ENCODE measurements at places on chromosomes 16 and 17. TPM values are rescaled to one million over a fixed set of nuclear protein-coding genes. Genes with fewer than 3 reads are reported as not detected.

DNA sequence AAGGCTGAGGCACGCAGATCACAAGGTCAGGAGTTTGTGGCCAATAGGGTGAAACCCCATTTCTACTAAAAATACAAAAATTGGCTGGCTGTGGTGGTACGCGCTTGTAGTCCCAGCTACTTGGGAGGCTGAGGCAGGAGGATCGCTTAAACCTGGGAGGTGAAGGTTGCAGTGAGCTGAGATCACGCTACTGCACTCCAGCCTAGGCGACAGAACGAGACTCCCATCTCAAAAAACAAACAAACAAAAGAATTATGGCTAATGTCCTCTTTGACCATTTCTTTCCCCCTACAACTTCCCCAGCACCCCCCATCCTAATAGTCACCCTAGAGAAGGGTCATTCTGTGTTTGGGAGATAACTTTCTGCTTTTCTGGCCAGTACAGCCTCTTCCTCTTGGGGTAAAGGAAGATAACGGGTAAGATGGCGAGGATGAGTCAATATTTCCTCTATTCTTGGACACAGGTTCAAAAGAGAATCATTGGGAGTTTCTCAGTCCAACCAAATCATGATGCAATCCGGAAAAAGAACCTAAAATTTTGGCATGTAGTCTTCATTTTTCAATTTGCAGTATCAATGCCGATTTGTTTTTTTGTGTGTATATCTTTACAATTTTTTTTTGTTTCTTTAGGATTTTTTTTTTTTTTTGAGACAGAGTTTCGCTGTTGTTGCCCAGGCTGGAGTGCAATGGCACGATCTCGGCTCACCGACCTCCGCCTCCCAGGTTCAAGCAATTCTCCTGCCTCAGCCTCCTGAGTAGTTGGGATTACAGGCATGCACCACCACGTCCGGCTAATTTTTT lies 107.6 kb upstream of the MED13 start:
- no peak for DNase-seq

DNA sequence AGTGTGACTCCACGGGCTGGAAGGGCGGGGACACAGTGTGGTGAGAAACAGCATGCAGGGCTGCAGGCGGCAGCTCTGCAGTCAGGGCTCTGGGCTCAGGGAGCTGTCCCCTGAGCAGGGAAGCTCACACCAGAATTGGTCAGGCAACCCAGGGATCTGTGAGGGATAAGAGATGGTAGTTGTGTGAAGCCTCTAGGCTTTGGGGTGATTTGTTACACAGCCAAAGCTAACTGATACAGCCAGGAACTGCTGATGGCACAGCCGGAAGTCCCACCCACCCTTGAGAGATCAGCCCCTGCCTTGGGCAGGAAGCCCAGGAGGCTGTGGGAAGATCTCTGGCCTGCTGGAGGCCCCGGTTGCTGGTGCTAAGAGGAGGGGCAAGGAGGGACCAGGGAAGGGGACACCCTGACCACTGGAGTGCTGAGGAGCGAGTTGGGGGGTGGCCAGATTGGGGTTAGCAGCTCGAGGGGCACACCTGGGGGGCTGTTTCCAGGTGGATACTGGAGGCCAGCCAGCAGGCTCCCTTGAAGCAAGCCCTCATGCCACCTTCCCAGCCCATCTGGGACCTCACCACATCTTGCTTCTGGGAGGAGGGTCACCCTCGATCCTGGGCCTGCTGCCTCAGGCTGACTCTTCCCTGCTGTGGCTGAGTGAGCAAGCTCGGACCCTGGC lies 25.2 kb downstream of the NPTX1 start:
- DNase-seq, result no peak

DNA sequence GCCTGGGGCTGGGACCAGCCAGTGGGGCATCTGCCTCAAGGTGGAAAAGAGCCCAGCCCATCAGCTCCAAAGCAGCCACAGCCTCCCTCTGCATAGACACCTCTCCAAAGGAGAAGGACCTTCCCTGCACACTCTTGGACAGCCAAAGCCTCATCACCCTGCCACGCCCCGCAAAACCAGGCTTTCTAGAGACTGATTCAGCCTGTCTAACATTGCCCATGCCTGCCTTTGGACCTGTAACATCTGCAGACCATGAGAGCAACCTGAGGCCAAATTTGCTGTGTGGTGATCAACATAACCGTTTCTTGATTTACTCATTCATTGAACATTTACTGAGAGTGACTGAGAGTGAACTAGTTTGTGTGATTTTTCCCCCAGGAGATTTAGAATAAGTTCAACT lies 219.7 kb upstream of the HSBP1 start:
- DNase-seq, result no peak

- no peak for DNase-seq
Observed at GRCh38 chr17:689556-690275, 24.9 kb downstream of the VPS53 start.

GRCh38 chr16:5215901-5216300 lies 118.3 kb upstream of the EEF2KMT start:
- no peak for DNase-seq

- DNase-seq, result no peak
Observed at GRCh38 chr16:80580109-80580832, 39.5 kb downstream of the DYNLRB2 start.

DNA sequence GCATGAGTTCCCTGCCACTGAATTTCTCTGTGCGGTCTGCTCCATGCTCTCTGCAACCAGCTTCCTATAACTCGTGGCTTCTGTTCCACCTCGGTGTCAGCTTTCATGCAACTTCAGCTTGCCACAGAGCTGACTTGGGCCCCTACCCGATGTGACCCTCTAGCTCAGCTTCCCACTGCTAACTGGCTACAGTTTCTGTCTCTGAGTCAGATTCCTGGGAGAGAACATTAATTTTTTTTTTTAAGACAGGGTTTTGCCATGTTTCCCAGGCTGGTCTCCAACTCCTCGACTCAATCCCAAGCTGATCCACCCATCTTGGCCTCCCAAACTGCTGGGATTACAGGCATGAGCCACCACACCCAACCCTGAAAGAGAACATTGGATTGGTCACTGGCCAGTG lies 35.5 kb upstream of the PSMD7 start:
- no peak for DNase-seq

GRCh38 chr17:58007781-58008706 lies 998 bp upstream of the SRSF1 start:
- no peak for DNase-seq

KRT13 gene
- total RNA-seq, result not detected

RHOT1 gene
- 39.4 TPM for total RNA-seq

RNF112 gene
- total RNA-seq, result 2.5 TPM

NPIPA3 gene
- 2.0 TPM for total RNA-seq

SP6 gene
- total RNA-seq, result 0.08 TPM

TEDC2 gene
- 0.51 TPM for total RNA-seq

ARHGAP27 gene
- total RNA-seq, result 20.0 TPM
